ENCODE measurements at places on chromosomes 2 and 18.

DNA sequence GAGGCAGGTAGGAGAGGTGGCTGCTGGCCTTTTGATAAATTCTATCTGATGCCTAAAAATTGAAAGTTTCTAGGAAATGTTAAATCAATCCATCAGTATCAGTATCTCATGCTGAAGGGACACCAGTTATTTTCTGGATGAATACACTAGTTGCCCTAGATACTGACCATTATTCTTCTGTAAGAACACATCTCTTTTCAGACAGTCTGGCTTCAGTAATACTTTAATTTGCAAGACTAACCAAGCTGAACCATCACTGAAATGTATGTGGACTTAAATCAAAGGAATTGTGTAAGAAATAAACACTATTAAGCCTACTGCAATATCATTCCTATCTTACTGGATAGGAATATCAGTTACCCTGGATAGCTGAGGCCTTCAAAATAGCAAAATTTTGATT, 1546.3 kb downstream of the LRP1B start:
- no peak for DNase-seq
- no peaks in the 10 kb centered on the region for H3K4me1 ChIP-seq
- H3K4me3 ChIP-seq = no peak overlapping the region
- H3K27me3 ChIP-seq = no peaks in the 10 kb centered on the region
- H3K27ac ChIP-seq = no peak overlapping the region
- no peaks in the 10 kb centered on the region for H3K36me3 ChIP-seq

DNA sequence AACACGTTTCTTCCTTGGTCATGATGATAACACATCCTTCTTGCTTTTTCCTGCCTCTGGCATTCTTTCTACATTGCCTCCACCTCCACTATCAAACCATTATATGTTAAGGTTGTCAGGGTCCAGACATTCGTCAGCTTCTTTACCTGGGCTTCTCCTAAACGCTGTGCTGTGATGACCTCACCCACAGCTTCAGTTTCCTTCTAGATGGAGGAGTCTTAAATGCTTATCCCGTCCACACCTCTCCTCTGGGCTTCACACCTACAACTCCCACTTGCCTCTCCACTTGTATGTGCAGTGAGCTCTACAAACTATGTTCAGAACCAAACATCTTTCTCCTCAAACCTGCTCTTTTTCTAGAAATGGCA, 666 bp upstream of the STAT1 start:
- no peaks in the 10 kb centered on the region for H3K27me3 ChIP-seq
- DNase-seq = no peak
- peak overlapping the region; percentile 95 for H3K27ac ChIP-seq

GRCh38 chr2:80947601-80948130, 643.1 kb upstream of the LRRTM1 start:
- no peak overlapping the region for H3K4me3 ChIP-seq
- no peak for DNase-seq
- H3K4me1 ChIP-seq = no peaks in the 10 kb centered on the region
- no peaks in the 10 kb centered on the region for H3K27me3 ChIP-seq
- no peak overlapping the region for H3K27ac ChIP-seq

GRCh38 chr2:95073856-95074662, 47.5 kb downstream of the MRPS5 start:
- H3K27ac ChIP-seq = peak overlapping the region; percentile 71
- H3K27me3 ChIP-seq = no peaks in the 10 kb centered on the region
- H3K4me1 ChIP-seq = peaks cover 46% of the 10 kb centered on the region
- DNase-seq = no peak
- H3K4me3 ChIP-seq = peak overlapping the region; percentile 62

GRCh38 chr2:37570773-37571586, 100.5 kb downstream of the CDC42EP3 start:
- H3K36me3 ChIP-seq = no peaks in the 10 kb centered on the region
- peaks cover 11% of the 10 kb centered on the region for H3K4me1 ChIP-seq
- no peak overlapping the region for H3K4me3 ChIP-seq

DNA sequence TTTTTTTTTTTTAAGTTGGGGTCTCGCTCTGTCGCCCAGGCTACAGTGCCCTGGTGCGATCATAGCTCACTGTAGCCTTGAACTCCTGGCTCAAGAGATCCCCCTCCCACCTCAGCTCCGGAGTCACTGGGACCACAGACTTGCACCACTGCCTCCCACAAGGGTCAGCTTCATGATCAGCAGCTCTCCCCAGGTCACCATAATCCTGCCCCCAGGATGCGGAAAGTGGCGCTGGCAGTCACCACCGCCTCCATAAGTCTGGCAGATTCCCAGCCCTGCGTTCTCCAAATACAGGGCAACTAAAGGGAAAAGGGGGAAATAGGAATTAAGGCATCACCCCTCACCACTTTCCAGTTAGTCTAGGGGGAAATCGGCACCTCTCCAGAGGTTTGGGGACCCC, 5.2 kb upstream of the ARID5A start:
- no peak overlapping the region for H3K4me3 ChIP-seq
- no peaks in the 10 kb centered on the region for H3K27me3 ChIP-seq

DNA sequence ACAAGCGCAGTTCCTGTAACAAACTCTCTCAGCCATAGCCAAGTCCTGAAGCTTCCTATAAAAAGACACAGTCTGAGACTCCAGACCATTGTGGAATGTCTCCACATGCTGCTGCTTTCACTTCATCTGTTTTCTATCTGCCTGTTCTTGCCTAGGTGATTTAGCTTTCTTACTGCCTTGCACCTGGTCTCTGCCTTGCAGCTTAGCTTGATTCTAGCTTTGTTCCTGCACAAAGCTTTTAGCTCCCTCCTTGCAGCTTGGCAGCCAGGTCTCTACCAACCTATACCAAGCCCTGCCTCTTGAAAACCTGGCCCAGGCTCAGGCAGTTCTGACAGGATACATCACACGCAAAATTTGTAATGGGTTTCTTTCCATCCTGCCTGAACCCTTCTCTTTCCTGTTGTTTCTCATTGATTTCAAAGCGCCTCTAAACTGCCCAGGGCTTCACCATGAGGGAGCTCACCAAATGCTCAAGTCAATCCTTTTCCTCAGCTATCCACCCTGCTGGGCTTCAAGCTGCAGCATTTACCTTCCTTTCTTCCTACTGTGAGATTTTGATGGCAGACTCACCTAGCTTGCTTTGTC, 941.3 kb upstream of the NXPH2 start:
- no peak overlapping the region for H3K4me3 ChIP-seq
- H3K4me1 ChIP-seq = no peaks in the 10 kb centered on the region
- H3K27me3 ChIP-seq = no peaks in the 10 kb centered on the region
- no peak overlapping the region for H3K27ac ChIP-seq
- no peaks in the 10 kb centered on the region for H3K36me3 ChIP-seq
- DNase-seq = no peak

- no peaks in the 10 kb centered on the region for H3K27me3 ChIP-seq
- H3K36me3 ChIP-seq = no peaks in the 10 kb centered on the region
- no peak overlapping the region for H3K4me3 ChIP-seq
- DNase-seq = peak; percentile 79
- H3K4me1 ChIP-seq = peaks cover 13% of the 10 kb centered on the region
These were observed 326.1 kb downstream of the PARD3B start for GRCh38 chr2:204871231-204871953.

DNA sequence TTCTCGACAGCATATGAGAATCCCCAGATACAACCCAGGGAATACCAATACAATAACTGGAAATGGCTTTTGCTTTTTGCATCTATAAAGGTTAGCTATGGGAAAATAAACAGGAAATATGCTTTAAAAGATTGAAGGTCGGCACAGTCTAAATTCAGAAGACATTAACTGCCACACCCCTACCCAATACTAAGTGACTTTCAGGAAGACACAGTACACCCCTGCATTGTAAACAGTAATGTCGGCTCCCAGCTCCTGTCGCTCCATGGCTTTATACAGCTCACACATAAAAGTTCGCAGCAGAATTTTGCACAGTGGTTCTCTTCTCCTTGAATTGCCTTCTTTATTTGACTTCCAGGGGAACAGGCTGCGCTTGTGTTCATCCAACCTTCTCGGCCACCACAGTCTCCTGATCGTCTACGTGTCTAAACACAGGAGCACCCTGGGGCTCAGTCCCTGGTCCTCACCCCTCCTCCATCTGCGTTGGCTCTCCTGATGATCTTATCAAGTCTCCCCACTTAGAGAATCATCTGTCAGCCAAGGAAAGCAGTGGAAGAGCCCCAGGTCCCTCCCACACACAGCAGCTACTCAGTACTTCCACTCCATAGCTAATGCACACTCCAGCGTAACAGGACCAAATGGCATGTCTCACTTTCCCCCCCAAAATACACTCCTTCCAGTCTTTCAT, 22.7 kb downstream of the CYB5A start:
- no peak overlapping the region for H3K27ac ChIP-seq
- H3K36me3 ChIP-seq = no peaks in the 10 kb centered on the region
- H3K4me1 ChIP-seq = no peaks in the 10 kb centered on the region
- no peaks in the 10 kb centered on the region for H3K27me3 ChIP-seq
- no peak overlapping the region for H3K4me3 ChIP-seq

- no peak overlapping the region for H3K27ac ChIP-seq
- peaks cover 2% of the 10 kb centered on the region for H3K27me3 ChIP-seq
- no peaks in the 10 kb centered on the region for H3K36me3 ChIP-seq
These were observed 96.3 kb upstream of the ATP5MC3 start for GRCh38 chr2:175277772-175278171.

- H3K36me3 ChIP-seq = no peaks in the 10 kb centered on the region
- no peaks in the 10 kb centered on the region for H3K27me3 ChIP-seq
- DNase-seq = no peak
- no peak overlapping the region for H3K4me3 ChIP-seq
- no peaks in the 10 kb centered on the region for H3K4me1 ChIP-seq
- no peak overlapping the region for H3K27ac ChIP-seq
These were observed 23.4 kb upstream of the LRRC30 start for GRCh38 chr18:7207366-7207915.

DNA sequence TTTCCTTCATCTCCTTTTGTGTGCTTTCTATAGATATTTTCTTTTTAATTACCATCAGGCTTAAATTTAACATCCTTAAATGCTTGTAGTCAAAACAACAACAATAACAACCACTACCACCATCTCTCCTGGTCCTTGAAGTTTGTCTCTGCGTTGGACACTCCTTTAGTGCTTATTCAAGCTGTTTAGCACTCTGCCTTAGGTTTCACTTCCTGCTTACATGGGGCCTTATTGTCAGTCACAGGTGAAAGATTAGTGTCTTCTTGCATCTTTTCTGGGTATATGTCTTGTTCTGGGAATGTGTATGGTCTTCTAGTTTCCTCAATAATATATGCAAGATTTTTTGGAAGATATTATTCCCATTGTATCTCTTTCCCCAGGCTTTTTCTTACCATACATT, 240.1 kb upstream of the NXPH2 start:
- no peaks in the 10 kb centered on the region for H3K4me1 ChIP-seq
- no peaks in the 10 kb centered on the region for H3K27me3 ChIP-seq
- DNase-seq = no peak
- no peak overlapping the region for H3K27ac ChIP-seq
- H3K4me3 ChIP-seq = no peak overlapping the region

DNA sequence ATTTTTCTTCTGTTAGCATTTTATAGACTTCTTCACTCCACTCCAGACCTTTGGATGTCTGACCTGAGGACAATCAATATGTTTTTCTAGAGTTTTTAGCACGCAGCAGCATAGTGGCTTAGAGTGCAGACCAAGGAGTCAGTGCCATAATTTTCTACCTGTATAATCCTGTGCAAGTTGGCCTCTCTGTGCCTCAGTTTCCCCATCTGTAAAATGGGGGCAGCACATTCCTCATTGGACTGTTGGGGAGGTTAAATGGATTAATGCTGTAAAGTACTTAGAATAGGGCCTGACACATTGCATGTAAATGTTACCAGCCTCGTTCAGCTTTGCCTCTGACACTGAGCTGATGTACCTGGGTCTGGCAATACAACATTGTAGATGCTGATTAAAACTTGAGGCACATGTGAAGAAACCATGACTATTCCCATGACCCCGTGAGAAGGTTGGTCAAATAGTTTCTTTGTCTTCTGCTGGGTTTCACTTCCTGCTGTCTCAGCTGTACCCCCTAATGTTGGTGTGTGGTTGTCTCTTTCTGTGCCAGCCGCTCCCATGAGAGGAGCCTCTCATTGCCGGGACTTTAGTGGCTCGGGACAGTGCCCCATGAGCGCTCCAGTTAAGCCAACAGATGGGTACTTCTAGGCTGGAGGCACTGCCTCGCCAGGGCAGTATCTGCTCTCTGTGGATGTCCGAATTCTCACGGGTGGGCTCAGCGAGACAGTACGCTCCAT, 125.3 kb downstream of the SH3RF3 start:
- no peak overlapping the region for H3K27ac ChIP-seq
- DNase-seq = no peak
- no peaks in the 10 kb centered on the region for H3K36me3 ChIP-seq
- H3K4me3 ChIP-seq = no peak overlapping the region
- H3K4me1 ChIP-seq = no peaks in the 10 kb centered on the region

GRCh38 chr2:183840061-183840584, 715.9 kb downstream of the NUP35 start:
- no peaks in the 10 kb centered on the region for H3K36me3 ChIP-seq
- no peaks in the 10 kb centered on the region for H3K27me3 ChIP-seq
- no peak overlapping the region for H3K4me3 ChIP-seq
- no peak overlapping the region for H3K27ac ChIP-seq

- H3K27ac ChIP-seq = no peak overlapping the region
- no peaks in the 10 kb centered on the region for H3K27me3 ChIP-seq
These were observed 573.7 kb downstream of the THSD7B start for GRCh38 chr2:137339051-137339450.

GRCh38 chr2:77008853-77009252, 513.3 kb downstream of the LRRTM4 start:
- no peak for DNase-seq
- no peaks in the 10 kb centered on the region for H3K4me1 ChIP-seq
- H3K36me3 ChIP-seq = no peaks in the 10 kb centered on the region

- no peaks in the 10 kb centered on the region for H3K27me3 ChIP-seq
- H3K4me1 ChIP-seq = no peaks in the 10 kb centered on the region
- H3K27ac ChIP-seq = no peak overlapping the region
- H3K4me3 ChIP-seq = no peak overlapping the region
- no peaks in the 10 kb centered on the region for H3K36me3 ChIP-seq
These were observed 123.4 kb downstream of the TCF4 start for GRCh38 chr18:55464581-55464980.

GRCh38 chr2:180520921-180521581, 459.4 kb upstream of the UBE2E3 start:
- no peaks in the 10 kb centered on the region for H3K4me1 ChIP-seq
- no peak overlapping the region for H3K4me3 ChIP-seq
- H3K36me3 ChIP-seq = no peaks in the 10 kb centered on the region

DNA sequence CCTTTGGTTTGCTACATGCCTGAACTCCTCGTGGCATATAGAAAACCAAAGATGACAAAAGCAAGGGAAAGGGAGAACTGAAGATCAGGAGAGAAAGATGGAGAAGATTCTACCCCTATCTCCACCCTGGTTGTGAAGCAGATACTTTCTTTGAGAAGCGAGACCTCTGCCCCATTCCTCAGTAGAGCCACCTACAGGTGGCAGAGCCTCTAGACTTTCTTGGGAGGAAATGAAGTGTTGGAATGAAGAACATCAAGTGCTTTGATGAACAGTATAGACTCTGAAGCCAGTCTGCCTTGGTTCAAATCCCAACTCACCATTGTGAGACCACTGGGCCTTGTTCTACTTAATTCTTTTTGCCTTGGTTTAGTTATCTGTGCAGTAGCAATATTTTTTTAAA, 348.8 kb upstream of the ETAA1 start:
- no peak overlapping the region for H3K4me3 ChIP-seq
- no peak for DNase-seq
- H3K27me3 ChIP-seq = no peaks in the 10 kb centered on the region
- H3K4me1 ChIP-seq = no peaks in the 10 kb centered on the region
- H3K36me3 ChIP-seq = no peaks in the 10 kb centered on the region
